Osteoblast (primary cell): ENCODE measurements at places on chromosomes 7 and 10. TPM values are rescaled to one million over a fixed set of nuclear protein-coding genes. Genes with fewer than 3 reads are reported as not detected.

GRCh38 chr7:92133737-92134270 lies 473 bp downstream of the CYP51A1 start:
- peak; percentile 94 for DNase-seq

DNA sequence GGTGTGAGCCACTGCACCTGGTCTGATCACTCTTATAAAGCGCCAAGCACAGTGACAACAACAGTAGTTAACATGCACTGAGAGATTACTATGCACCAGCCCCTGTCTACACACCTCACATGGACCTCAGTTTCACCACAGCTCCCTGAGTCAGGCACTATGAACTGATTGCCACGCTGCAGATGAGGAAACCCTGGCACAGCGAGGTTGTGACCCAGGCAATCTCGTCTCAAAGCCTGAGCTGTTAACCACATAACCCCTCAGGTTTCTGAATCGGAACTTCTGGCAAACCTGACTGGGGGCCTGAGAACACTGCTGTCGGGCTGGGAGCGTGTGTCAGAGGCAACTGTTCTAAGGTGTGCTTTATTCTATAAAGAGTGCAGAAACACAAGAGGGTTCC lies 150.8 kb downstream of the RNF216 start:
- DNase-seq, result peak; percentile 11

DNA sequence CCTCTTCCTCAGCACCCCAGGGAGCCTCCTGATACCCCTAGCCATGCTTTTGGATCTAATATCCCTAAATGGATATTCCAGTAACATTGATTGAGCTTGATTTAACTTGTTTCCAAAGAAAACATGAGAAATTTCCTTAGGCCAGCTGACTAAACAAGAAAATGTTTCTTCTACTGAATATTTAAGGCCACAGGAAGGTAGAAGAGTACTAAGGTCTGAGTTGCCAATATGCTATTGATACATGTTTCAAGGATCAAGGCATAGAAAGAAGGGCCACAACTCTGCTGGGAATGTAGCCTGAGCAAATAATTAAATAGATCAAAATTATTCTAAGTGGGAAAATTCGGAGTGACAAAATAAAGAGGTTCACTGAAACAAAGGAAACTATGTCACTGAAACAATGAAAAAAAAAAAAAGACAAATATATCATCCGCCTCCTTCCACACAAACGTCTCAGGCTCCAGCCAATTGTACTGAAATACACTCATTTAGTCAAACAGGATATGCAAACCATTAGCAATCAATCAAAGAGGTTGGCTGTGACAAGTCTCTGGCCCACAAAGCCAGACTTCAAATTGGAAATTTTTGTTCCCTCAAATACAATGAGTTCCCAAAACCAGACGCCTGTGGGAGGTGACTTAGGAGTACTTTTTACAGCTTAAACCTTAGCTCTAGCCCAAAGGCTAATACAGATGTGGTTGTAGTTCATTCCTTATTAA lies 396.2 kb downstream of the HTR7 start:
- DNase-seq, result no peak

GRCh38 chr10:77498210-77498609 lies 139.4 kb downstream of the KCNMA1 start:
- no peak for DNase-seq

- DNase-seq, result no peak
Observed at GRCh38 chr7:14747701-14748100, 154.8 kb downstream of the DGKB start.

DNA sequence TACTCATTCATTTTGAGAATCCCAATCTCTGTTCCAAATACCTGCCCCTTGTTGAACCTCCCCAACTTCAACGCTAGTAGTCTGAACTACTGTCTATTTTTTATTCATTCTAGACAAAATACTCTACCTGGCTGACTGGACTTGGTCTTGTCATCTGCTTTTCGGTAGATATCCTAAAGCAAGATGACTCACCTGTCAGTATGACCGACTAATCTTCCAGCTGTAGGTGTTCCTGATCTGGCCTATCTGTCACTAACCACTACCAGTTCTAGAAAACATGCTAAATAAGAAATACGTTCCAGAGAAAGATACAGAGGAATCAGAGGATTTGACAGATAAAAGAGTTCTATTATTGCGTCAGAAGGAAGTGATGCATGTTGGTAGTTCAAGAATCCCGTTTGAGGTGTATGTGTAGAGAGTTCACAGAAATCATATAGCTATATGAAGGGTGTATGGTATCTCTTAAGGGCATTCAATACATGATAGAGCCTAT lies 81.1 kb downstream of the IDE start:
- DNase-seq, result no peak

DNA sequence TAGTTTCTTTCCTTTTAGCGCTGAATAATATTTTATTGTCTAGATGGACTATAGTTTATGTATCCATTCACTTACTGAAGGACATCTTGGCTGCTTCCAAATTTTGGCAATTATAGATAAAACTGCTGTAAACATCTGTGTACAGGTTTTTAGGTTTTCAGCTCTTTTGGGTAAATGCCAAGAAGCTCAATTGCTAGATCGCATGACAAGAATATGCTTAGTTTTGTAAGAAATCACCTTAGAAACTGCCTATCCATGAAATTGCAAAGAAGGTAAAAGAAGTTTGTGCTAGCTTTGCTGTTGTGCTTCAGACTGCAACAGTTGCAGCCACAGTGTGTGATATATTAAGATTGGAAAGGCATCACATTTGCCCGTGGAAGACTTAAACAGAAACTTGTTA lies 103.2 kb upstream of the TNS3 start:
- no peak for DNase-seq

DNA sequence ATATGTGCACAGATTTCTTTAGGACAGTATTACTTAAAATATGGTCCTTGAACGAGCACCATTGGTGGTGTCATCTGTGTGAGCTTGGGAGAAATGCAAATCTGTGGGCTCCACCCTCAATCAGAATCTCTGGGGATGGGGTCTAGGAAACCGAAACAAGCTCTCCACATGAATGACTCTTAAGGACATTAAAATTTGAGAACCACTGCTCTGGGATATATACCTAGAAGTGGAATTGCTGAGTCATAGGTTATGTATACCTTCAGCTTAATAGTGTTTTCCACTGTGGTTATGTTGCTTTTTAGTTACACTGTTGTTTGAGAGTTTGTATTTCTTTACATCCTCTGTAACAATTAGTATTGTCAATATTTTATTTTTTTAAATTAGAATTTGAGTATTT lies 24.0 kb downstream of the ZNRF2 start:
- no peak for DNase-seq

DNA sequence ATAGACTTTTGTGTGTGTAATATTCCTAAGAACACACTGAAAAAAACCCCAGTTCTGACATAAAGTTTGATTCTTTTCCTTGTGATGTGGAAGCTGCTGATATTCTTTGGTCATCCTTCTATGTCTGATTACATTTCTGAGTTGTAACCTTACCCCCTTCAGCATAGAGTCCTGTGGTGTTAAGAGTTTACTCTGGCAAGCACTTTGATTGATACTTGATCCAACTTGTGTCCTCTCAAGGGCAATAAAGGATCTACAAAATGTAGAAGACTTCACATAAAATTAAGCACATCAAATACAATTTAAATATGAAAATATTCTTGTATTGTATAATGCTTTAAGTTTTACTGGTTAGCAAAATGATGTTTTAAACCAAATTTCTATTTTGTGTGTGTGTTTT lies 221.7 kb upstream of the DKK1 start:
- DNase-seq, result no peak

DNA sequence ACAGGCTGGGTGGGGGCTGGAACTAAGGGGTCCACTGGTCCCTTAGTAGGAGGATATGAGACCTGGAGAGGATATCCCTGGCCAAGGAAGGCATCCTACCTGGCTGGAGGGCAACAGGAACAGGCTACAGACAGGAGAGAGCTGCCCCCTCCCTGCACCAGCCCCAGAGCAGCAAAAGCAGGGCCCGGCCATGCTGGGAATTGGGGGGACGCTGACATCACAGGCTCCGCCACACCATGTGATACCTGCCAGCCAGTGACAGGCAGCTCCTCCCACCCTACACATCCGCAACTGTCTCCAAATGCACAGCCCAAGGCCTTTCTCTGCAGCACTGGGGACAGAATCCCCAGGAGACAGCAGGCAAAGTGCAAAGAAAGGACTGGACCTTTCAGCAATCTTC lies 100.0 kb downstream of the EBF3 start:
- no peak for DNase-seq

DNA sequence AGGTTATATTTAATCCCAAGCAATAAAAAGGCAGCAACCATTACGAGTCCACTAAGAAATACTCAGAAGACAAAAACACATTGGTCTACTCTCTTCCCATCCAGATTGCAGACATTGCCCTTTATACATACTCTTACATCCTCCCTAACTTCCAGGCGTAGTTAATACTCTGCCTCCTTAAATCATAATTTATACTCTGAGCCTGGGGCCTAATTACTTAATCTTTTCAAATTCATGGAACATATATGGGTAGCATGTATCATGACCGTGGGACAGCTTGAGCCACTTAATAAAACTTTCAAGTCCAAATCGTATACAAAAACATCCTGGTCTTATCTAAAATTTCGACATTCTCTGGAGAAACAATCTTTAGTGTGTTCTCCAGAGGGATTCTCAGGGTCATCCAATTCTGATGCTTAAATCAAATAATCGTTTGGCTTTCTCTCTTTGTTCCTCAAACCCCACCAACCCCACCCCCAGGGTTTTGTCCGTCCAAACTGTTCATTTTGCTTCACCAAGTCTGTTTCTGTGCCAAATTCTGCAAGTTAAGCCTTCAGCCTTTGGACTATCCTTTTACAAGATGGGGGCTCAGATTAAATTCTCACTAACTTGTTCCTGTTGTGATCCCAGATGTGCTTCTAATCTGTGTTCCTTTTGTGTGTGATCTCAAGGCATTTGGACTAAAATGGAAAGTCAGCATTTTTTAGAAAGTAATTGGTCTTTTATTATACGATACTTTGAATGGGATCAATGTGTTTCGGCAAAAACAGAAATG lies 86.4 kb downstream of the ADAM12 start:
- DNase-seq, result no peak

GRCh38 chr7:25594122-25594521 lies 365.8 kb upstream of the NPVF start:
- DNase-seq, result no peak

DNA sequence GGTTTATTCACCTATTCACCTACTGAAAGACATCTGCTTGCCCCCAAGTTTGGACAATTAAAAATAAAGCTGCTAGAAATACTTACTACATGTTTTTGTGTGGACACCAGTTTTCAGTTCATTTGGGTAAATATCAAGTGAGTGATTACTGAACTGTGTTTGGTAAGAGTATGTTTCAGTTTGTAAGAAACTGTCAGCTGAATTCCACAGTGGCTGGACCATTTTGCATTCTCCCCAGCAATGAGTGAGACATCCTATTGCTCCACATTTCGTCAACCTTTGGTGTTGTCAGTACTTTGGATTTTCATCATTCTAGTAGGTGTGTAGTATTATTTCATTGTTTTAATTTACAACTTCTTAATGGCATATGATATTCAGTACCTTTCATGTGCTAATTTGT lies 17.4 kb upstream of the IKZF1 start:
- DNase-seq, result no peak

- DNase-seq, result peak; percentile 58
Observed at GRCh38 chr10:68526634-68527307, 552 bp downstream of the SLC25A16 start.

GRCh38 chr10:118624747-118625146 lies 29.3 kb upstream of the PRLHR start:
- no peak for DNase-seq

GRCh38 chr7:156034397-156034796 lies 222.1 kb upstream of the SHH start:
- DNase-seq, result no peak

DNA sequence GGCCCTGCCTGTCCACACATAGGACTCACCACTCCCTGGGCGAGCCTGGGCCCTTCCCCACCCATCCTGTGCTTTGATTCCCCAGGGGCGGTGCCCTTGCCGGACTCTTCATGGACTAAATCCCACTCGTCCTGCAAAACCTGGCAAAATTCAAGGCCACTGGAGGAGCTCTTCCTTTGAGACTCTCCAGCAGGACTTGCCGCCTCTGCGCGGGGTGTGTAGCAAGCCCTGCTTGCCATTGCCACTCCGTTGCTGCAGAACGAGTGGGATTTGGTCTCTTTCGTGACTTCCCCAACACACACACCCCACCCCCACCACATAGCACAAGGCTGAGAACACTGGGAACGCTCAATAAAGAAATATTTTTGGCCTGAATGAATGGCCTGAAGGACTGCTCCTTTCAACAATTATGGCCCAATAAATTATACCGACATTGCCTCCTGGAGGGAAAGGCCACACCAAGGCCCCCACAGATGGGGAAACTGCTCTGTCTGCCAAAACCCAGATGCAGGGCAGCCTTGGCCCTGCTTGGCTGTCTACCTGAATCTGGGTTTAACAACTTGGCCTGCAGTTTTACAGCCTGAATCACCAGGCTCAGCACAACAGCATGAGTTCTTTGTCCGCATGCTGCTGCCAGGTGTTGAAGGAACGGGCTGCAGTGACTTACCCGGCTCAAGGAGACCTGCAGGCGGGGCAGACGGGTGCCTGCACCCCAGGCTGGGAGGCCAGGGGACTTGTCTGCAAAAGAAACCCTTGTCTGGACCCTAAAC lies 72.8 kb upstream of the KAT6B start:
- no peak for DNase-seq

- no peak for DNase-seq
Observed at GRCh38 chr10:77737608-77738007, 100.0 kb upstream of the KCNMA1 start.

GRCh38 chr10:132554053-132554990 lies 16.7 kb downstream of the INPP5A start:
- peak; percentile 63 for DNase-seq

DNA sequence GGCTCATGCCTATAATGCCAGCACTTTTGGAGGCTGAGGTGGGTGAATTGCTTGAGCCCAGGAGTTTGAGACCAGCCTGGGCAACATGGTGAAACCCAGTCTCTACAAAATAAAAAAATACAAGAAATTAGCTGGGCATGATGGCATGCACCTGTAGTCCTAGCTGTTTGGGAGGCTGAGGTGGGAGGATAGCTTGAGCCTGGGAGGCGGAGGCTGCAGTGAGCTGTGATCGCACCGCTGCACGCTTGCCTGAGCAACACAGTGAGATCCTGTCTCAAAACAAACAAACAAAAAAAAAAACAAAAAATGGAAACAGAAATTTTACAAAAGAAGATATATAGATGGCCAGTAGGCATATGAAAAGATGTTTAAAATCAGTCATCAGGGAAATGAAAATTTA lies 57.1 kb downstream of the PTEN start:
- DNase-seq, result no peak

Gene TMEM196
- not detected in 2 replicates for total RNA-seq

Gene OR13A1
- total RNA-seq, result under 0.01 TPM in 1 of 2 replicates, not detected in the other

Gene GNAT3
- not detected in 2 replicates for total RNA-seq

Gene PRSS37
- total RNA-seq, result not detected in 2 replicates

Gene MLXIPL
- 0.29 and 0.72 TPM in 2 replicates for total RNA-seq

Gene IL2RA
- not detected in 2 replicates for total RNA-seq

Gene ZPBP
- not detected in 2 replicates for total RNA-seq

Gene CRHR2
- total RNA-seq, result not detected in 2 replicates

Gene SHOC2
- total RNA-seq, result 69.0 and 73.8 TPM in 2 replicates

Gene ADGRA1
- not detected in 2 replicates for total RNA-seq

Gene MYH16
- total RNA-seq, result under 0.01 TPM in 1 of 2 replicates, not detected in the other

Gene ACBD7
- total RNA-seq, result 0.72 and 0.88 TPM in 2 replicates

Gene C10orf105
- total RNA-seq, result under 0.01 TPM in 1 of 2 replicates, not detected in the other
